ENCODE measurements at places on chromosomes 7 and 10. TPM values are rescaled to one million over a fixed set of nuclear protein-coding genes. Genes with fewer than 3 reads are reported as not detected.

GRCh38 chr10:2978574-2979273 is 88.6 kb upstream of the PFKP start:
- no peaks in the 10 kb centered on the region for H3K27me3 ChIP-seq
- H3K27ac ChIP-seq, result peak overlapping the region; percentile 84
- DNase-seq, result no peak
- H3K4me3 ChIP-seq, result peak overlapping the region; percentile 66

GRCh38 chr10:11442001-11442773 is 169.3 kb downstream of the USP6NL start:
- DNase-seq, result no peak
- peaks cover 22% of the 10 kb centered on the region for H3K4me1 ChIP-seq
- no peak overlapping the region for H3K27ac ChIP-seq
- H3K4me3 ChIP-seq, result no peak overlapping the region

DNA sequence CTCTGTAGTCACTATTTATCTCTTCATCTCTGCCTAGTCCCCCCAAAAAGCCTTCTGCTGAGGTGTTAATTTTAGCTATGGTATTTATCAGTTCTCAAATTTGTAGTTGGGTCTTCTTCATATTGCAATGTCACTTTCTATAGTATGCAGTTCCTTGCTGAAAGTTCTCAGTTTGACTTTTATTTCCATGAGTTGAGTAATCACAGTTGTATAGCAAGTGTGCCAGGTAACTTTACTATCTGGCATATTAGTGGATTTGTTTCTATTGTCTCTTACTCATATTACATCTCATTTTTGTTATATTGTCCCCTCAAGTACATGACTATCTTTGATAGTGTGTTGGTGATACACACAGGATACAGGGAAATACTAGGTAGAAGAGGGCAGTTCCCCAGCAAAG is 152.8 kb downstream of the CUBN start:
- H3K36me3 ChIP-seq, result peaks cover 22% of the 10 kb centered on the region
- H3K27me3 ChIP-seq, result no peaks in the 10 kb centered on the region
- H3K4me3 ChIP-seq, result no peak overlapping the region
- DNase-seq, result no peak

- peaks cover 8% of the 10 kb centered on the region for H3K36me3 ChIP-seq
- no peak for DNase-seq
- H3K27ac ChIP-seq, result peak overlapping the region; percentile 46
Measured at GRCh38 chr7:134669388-134669787, 22.7 kb downstream of the BPGM start.

DNA sequence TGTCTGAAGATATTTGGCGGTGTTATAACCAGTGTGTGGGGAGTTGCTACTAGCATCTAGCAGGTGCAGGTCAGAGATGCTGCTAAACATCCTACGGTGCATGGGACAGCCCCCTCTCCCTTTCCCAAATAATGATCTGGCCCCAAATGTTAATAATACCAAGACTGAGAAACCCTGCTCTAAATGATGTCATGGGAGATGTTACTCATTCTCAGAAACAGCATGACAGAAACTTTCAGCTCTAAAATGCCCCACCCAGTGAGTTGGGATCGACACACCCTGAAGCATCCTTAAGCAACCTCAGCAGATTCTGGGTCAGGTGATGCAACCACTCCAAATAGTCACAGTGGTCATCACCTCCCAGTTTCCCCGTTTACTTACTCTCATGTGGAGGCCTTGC is 108.8 kb upstream of the MPP7 start:
- H3K4me1 ChIP-seq, result no peaks in the 10 kb centered on the region
- H3K36me3 ChIP-seq, result peaks cover 12% of the 10 kb centered on the region
- peaks cover 40% of the 10 kb centered on the region for H3K27me3 ChIP-seq
- DNase-seq, result no peak
- no peak overlapping the region for H3K27ac ChIP-seq

GRCh38 chr10:48508791-48509772 is 95.8 kb downstream of the ARHGAP22 start:
- H3K36me3 ChIP-seq, result no peaks in the 10 kb centered on the region
- no peak for DNase-seq

Gene GBX1
- polyA plus RNA-seq, result not detected

Gene STK31
- polyA plus RNA-seq, result not detected

DNA sequence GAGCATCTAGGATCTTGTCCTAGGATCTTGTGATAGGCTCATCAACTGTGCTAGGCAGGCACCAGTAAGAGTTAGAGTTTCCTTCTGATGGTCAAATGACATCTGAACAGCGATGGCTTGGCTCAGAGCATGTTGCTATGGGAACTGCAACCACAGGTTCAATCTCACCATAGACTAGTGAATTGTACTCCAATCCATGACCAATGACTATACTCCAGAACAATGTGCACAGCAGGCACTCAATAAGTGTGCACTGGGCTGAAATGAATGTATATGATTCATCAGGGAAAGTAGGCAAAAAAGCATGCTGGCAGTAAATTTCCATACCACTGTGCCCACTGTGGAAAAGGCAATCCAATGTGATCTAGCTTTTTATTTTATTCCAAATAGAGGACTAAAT is 163.6 kb upstream of the HPS1 start:
- DNase-seq, result no peak
- H3K4me3 ChIP-seq, result no peak overlapping the region
- peaks cover 30% of the 10 kb centered on the region for H3K27me3 ChIP-seq
- H3K36me3 ChIP-seq, result no peaks in the 10 kb centered on the region

Gene APBB1IP
- polyA plus RNA-seq, result 76.1 TPM

Gene AMZ1
- 1.4 TPM for polyA plus RNA-seq

- H3K27ac ChIP-seq, result no peak overlapping the region
- DNase-seq, result peak; percentile 50
- H3K4me3 ChIP-seq, result no peak overlapping the region
Measured at GRCh38 chr10:122342293-122343134, 32.0 kb upstream of the PLEKHA1 start.

Gene KLF14
- 0.12 TPM for polyA plus RNA-seq

DNA sequence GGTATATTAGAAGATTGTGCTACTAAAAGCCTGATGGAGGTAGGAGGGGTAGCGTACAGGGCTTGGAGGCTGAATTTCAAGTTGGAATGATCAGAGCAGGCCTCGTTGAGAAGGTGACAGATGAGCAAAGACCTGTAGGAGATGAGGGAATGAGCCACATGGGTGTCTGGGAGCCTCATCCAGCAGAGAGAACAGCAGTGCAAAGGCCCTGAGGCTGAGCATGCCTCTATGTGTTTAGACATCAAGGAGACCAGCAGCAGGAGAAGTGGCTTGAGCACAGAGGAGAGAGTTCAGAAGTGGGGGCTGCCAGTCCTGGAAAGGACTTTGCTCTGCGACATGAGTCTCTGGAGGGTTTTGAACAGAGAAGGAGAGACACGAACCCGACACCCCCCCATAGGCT is 111.7 kb downstream of the TMEM130 start:
- peaks cover 6% of the 10 kb centered on the region for H3K36me3 ChIP-seq
- H3K27me3 ChIP-seq, result peaks cover 29% of the 10 kb centered on the region
- H3K4me3 ChIP-seq, result no peak overlapping the region
- no peak for DNase-seq

Gene CPSF4
- 22.3 TPM for polyA plus RNA-seq

Gene FGFBP3
- 0.79 TPM for polyA plus RNA-seq

Gene LEP
- not detected for polyA plus RNA-seq

Gene HOXA13
- polyA plus RNA-seq, result not detected

- peaks cover 24% of the 10 kb centered on the region for H3K27me3 ChIP-seq
- no peak overlapping the region for H3K27ac ChIP-seq
- H3K4me1 ChIP-seq, result no peaks in the 10 kb centered on the region
- H3K36me3 ChIP-seq, result peaks cover 4% of the 10 kb centered on the region
- DNase-seq, result no peak
Measured at GRCh38 chr7:65285906-65286864, 87.5 kb upstream of the ZNF92 start.

DNA sequence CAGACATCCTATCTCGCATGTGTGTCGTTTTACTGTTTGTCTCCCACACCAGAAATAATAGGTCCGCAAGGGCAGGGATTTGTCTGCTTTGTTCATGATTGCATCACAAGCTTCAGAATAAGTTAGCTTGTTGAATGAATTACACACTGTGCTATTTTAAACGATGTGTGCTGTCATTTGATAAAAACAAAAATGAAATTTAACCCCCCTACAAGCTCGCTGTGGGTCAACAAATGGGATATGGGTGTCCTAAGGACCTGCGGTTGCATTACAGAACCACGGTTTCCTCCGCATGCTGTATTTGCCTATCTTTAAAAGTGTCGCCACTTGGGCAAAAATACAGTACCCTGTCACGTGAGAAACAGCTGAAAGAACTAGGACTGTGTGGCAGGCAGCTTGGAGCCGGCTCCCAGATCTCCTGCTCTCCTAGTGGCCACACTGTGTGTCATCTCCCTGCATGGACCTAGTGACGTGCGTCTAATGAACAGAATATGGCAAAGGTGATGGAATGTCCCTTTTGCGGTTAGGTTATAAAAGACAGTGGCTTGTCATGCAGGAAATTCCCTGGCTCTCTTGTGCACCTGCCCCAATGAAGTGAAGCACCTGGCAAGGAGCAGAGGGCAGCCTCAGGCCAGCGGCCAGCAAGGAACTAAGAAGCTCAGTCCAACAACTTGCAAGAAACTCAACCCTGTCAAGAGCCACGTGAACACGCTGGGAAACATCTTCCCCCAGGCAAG is 32.9 kb upstream of the CRYGN start:
- peak overlapping the region; percentile 96 for H3K27ac ChIP-seq
- DNase-seq, result no peak
- H3K36me3 ChIP-seq, result peaks cover 44% of the 10 kb centered on the region
- peak overlapping the region; percentile 59 for H3K4me3 ChIP-seq
- H3K27me3 ChIP-seq, result no peaks in the 10 kb centered on the region
- H3K4me1 ChIP-seq, result peaks cover 30% of the 10 kb centered on the region

- DNase-seq, result no peak
- H3K27me3 ChIP-seq, result no peaks in the 10 kb centered on the region
- no peak overlapping the region for H3K27ac ChIP-seq
- no peak overlapping the region for H3K4me3 ChIP-seq
Measured at GRCh38 chr7:151338809-151339208, 2.8 kb upstream of the NUB1 start.

- no peaks in the 10 kb centered on the region for H3K27me3 ChIP-seq
- H3K27ac ChIP-seq, result no peak overlapping the region
- H3K36me3 ChIP-seq, result no peaks in the 10 kb centered on the region
- DNase-seq, result no peak
- no peak overlapping the region for H3K4me3 ChIP-seq
Measured at GRCh38 chr10:43194266-43194665, 56.0 kb downstream of the CSGALNACT2 start.

DNA sequence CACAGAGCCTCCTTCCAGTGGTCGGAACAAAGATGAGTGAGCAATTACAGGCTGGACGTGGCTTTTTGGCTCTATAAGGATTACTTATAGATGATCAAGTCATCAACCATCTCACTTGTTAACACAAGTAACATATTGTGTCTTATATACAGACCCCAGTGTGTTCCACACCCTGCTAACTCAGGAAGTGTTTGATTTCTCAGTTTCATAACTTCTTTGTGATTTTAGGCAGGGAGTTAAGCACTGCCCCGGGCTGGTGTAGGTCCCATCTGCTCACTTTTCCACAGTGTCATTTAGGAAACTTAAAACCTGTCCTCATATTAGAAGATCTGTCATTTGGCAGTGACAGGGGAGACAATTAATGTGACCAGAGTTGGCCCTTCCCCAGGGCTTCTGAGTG is 6.2 kb downstream of the FOXI2 start:
- H3K27me3 ChIP-seq, result peaks cover 30% of the 10 kb centered on the region
- H3K36me3 ChIP-seq, result no peaks in the 10 kb centered on the region
- DNase-seq, result no peak
- H3K27ac ChIP-seq, result no peak overlapping the region
- H3K4me1 ChIP-seq, result peaks cover 3% of the 10 kb centered on the region
- no peak overlapping the region for H3K4me3 ChIP-seq

DNA sequence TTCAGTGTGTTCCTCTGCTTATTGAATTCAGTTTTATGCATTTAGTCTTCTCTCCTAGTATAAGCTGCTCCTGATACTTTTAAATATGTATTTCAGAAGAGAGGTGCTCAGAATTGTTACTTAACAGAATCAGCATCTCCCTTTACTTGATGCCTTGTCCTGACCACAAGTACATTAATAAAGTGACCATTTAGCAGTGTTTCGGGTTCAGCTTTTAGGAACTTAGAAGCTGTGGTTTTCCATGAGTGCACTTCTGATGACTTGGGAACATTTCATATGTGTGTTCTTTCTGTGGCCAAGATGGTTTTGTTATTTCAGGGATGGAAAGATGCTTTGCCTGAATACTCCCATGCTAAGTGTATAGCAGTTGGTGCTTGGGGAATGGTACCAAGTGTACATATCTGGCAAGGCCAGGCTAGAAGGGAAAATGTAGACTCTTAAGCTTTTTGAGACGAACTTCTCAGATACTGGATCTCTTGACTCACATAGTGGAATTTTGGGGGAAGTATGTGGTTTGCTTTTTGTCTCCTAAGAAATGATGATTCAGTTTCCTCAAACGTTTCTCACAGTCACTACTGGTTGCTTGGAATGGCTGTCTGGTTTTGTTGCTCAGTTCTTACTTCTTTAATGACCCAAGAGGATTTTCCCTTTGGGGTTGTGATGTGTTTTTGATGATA is 17.2 kb downstream of the SGPL1 start:
- no peak overlapping the region for H3K27ac ChIP-seq
- DNase-seq, result no peak
- no peaks in the 10 kb centered on the region for H3K27me3 ChIP-seq
- peaks cover 28% of the 10 kb centered on the region for H3K4me1 ChIP-seq

DNA sequence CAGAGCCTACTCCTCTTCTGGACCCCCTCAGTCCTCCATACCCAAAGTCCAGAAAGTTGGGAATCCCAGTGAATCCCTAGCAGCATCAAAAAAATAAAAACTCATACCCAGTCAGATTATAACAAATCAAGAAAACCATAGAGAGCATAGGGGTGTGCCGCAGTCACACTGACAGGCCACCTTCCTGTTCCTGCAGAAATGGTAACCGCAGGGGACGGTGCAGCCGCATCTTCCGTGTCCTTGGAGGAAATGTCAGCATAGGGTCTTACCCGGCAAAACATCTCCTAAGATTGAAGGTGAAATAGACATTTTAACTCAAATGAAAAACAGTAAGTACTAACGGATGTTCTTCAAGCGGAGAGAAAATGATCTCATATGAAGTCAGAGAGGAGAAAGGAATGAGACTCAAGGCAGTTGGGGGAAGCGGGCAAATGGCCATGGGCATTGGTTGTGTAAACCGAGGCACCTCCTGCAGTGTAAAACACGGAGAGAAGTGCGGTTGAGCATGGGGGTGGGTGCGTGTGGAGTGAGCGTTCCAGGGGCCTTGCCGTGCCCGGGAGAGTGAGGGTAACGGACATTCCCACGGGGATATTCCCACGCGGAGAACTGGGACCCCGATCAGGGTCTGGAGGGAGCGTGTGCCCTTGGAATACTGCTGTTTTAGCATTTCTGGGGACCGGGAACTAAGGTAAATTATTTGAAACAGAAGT is 110.8 kb downstream of the NKX6-2 start:
- H3K27ac ChIP-seq, result no peak overlapping the region
- no peaks in the 10 kb centered on the region for H3K27me3 ChIP-seq
- no peaks in the 10 kb centered on the region for H3K36me3 ChIP-seq
- no peak overlapping the region for H3K4me3 ChIP-seq
- H3K4me1 ChIP-seq, result peaks cover 11% of the 10 kb centered on the region

DNA sequence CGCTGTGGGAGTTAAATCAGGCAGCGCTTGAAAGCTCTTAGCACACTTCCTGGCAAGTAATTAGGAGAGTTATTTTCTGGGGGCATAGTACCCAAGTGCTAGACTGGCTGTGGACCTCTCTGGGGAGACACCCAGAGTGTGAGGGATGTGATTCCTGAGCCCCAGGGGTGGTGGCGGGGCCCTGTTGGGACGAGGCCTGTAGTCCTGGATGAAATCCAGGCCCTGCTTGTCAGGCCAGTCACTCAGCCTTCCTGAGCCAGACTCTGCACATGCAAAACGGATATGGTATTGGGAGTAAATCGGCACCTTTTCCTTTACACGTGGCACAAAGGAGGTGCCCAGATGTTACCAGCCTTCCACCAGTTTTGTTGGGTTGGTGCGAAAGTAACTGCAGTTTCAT is 31.2 kb downstream of the TRRAP start:
- H3K4me1 ChIP-seq, result peaks cover 4% of the 10 kb centered on the region
- H3K36me3 ChIP-seq, result peaks cover 34% of the 10 kb centered on the region
- no peak for DNase-seq

Gene OR6V1
- polyA plus RNA-seq, result not detected

All from naive B cell (primary cell).